ENCODE measurements at places on chromosomes 11 and 22.

DNA sequence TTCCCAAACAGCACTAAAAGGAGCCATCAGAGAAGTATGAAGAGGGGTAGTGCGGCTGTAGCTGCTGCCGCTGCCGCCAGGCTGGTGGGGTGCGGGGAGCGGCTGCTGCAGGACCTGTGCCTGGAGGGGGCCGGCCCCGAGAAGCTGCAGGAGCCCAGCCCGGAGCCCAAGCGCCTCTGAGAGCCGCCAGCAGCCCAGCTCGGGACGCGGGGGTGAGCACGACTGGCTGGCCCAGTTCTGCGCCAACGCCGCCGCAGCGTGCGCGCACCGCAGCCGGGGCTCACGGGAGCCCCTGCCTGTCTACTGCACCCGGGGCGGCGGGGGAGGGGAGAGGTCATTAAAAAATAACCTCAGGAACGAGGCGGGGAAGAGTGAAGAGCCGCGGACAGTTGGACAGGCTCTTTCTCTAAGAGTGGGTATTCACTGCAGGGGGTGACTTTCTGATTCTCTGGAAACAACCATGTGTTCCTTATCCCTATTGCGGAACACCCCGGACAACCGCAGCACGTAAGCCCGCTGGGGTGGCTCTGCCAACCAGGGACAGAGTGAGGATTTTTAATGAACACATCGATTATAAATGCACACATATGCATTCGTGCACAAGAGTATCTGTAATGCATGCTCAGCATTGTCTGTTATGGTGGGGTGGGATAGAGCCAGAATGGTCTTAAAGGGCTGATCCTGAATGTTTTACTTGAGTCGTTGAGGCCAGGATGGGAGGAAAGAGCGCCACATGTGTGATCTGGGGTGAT lies 453 bp downstream of the GAS2 start:
- DNase-seq: no peak

GRCh38 chr11:73374151-73374550 lies 2.0 kb upstream of the RELT start:
- DNase-seq: no peak

GRCh38 chr11:74604311-74604710 lies 11.9 kb downstream of the POLD3 start:
- DNase-seq: no peak

DNA sequence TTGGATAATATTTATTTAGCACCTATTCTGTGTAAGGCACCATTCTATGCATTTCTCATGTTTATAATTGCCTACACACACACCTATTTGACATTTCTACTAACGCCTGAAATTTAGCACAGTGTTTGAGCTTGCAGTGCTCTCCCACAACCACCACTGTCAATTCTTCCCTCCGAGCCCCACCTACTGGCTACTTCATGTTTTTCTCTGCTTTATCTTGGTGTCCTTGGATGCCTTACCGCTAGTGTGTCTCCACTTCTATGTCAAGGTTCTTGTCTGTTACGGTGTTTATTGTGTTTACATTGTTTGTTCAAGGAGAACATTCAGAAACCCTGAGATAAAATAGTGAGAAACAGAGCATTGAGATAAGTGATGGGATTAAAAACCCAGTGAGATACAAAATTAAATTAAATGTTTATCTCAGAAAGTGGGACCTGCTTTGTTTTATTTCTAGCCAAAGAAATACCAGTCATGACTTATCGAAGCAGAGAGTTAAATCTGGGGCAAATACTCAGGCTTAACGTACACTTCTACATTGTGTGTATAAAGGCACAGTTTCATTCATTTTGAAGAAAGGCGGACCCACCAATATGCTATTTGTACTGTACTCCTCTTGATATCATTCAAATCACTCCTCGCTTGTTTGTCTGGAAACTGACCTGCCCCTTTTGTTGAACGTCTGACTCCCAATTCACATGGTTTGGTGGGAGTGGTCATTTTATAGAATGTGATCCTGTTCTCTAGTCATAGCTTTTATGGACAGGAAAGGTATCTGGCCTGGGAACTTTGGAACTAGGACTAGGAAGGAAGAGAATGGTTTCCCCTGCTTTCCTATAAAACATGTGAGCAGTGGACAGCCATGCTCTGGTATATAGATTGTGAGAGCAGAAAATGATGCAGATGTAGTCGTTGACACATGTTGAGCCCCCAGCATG lies 39.2 kb upstream of the SLC36A4 start:
- DNase-seq: no peak

DNA sequence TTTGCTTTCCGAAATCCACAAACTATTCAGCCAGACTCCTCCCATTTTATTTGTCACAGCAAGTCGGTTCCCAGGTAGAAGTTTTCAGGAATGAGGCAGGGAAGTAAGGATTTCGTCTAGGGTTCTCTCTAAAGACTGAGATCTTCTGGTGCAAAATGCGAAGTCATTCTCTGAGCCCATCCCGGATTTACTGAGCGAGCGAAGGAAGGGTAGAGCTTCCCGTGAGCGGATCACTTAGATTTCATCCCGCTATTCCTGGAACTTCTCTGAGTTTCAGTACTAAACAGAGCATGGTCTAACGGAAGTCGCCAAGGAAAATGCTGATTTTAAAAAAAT lies 3.1 kb upstream of the CALCA start:
- DNase-seq: no peak

GRCh38 chr11:71182791-71183677 lies 69.3 kb downstream of the SHANK2 start:
- no peak for DNase-seq

GRCh38 chr11:95891423-95892170 lies 32.3 kb downstream of the MTMR2 start:
- DNase-seq: no peak

GRCh38 chr11:112620621-112621394 lies 340.4 kb upstream of the NCAM1 start:
- DNase-seq: no peak

- DNase-seq: peak; percentile 75
These were observed 59.1 kb upstream of the SCUBE2 start for GRCh38 chr11:9150501-9150900.

DNA sequence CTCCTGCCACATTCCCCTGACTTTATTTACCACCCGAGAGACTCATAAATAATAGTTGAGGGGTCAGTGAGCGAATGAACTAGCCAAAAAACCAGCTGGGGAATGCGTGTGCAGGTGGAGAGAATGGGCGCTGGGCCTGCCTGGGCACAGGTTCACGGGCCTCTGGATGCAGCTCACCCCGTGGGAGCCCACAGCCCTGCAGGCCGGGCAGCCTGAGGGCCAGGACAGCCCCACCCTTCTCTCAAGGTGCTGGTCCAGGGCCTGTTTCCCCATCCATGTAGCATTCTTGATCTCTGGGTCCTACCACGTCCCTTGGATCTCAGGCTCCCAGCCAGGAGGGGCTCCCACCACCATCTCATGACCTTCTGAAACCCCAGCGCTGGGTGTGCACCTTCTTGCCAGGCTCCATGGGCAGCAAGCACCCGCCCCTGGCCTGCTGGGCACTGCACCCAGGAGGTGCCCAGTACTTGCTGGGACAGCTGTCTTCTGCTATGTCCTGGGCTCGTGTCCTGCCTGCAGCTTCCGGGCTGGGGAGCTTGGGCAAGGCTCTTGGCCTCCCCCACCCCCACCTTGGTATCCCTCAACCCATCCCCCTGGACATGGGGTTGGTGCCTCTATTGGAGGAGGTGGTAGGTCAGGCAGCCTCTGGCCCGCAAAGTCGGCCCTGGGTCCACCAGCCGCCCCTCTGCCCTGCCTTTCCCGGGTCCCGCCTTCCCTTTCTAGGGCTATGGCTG lies 43.1 kb upstream of the CCDC188 start:
- DNase-seq: no peak

GRCh38 chr11:27319072-27319471 lies 43.9 kb downstream of the CCDC34 start:
- DNase-seq: no peak

DNA sequence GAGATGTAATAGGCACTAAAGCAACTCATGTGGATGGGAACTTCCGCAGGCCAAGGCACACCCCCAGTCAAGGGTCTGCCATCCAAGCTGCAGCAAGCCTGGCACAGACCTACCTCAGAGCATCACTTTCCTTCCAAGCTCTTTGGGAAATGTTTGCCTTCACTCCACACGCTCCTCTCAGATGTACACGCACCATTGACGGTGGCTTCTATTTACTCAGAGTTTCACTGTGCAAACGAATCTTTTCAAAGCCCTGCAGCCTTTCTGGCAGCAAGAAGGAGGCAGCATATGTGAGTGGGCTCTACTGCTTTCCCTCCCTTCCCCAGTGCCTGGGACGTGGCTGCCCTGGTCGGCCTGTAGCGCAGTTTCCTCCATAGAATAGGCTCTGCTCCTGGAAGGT lies 60.9 kb upstream of the USP47 start:
- DNase-seq: no peak

GRCh38 chr11:20634044-20634443 lies 34.6 kb downstream of the SLC6A5 start:
- no peak for DNase-seq

DNA sequence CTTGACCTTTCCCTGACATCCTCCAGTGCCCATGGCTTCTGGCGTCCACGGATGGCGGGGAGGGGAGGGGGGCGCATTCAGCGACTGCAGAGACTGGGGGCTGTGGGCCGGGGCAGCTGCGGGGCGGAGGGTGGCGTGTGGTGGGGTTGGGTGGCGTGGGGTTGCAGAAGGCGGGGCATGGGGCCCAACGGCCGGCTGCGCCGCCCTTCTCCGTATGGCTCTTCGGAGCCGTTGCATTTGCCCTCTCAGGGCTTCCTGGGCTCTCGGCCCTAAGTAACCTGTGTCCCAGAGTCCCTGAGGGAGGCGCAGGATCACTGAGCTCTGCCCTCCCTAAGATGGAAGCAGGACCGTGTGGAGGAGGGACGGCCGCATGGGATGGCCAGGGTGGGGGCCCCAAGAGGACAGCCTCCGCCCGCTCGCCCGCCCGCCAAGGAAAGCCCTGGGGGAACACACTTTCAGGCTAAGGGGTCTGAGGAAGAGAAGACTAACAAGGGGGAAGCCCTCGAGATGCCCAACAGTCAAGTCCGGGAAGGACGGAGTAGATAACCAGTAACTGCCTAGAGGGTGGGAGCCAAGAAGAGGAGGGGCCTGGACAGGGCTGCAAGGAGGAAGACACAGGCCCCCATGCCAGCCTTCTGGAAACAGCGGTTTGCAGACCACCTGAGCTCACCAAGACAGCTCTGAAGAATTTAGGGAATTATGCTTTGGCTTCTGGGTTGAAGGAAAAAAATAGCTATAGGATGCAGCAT lies 9.2 kb upstream of the AIFM3 start:
- no peak for DNase-seq

DNA sequence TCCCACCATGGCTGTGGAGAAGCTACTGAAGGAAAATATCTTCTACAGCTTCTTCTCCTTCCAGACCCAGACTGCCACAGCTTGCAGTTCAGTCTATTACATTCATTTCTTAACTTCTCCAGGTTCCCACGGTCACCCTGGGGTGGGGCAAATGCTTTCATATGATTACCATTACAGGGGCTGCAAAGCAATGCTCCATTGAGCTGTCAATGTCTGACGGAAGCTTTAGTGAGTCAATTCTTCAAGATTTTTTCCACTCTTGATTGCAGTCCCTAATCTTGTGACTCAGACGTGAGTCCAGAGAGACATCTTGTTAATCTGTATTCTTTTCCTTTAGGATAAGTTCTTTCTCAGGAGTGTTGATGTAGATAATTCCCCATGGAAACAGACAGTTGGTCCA lies 233.4 kb upstream of the DDI1 start:
- DNase-seq: no peak

GRCh38 chr11:88179141-88179540 lies 3.9 kb upstream of the RAB38 start:
- DNase-seq: no peak

DNA sequence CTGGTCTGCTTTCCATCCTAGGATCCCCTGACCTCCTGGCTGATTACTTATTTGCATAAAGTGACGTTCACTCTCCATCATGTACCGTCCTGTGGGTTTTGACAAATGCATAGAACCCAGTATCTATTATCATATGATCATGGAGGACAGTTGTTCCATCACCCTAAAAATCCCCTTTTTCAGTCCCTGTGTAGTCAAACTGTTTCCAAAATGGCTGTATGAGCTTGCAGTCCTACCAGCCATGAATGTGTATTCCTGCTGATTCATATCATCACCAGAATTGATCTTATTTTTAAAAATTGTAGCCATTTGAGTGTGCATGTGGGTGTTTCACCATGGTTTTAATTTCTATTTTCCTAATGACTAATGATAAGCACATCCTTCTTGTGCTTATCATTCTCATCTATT lies 108.8 kb downstream of the MPPED1 start:
- no peak for DNase-seq

GRCh38 chr11:121538054-121538453 lies 85.3 kb upstream of the SORL1-AS1 start:
- DNase-seq: no peak

- DNase-seq: no peak
These were observed 66.4 kb upstream of the ADA2 start for GRCh38 chr22:17285656-17286055.

GRCh38 chr22:35978889-35979288 lies 49.7 kb downstream of the RBFOX2 start:
- no peak for DNase-seq

DNA sequence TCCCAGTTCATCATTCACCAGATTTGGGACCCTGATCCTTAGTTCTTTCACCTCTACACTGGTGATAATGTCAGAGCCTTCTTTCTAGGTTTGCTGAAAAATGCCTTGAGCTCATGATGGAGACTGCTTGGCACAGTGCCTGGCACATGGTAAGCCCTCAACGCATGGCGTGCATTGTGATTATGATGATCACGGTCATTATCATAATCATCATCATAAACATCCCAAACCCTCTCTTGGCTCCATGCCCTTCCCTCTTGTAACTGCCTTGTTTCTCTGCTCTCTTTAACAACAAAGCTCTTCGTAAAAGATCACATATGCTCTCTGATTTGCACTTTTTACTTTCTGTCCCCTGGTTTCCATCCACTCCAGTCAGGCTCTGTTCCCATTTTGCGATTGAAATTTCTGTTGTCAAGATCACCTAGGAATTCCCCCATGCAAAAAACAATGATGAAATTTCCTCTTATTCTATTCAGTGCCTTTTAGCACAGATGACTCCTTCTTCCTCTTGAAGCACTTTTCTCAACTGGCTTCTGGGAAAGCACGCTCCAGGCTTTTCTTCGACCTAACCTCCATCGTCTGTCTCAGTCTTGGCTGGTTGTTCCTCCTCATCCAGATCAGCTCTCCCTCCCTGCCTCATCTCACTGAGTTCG lies 479.1 kb downstream of the OPCML start:
- DNase-seq: no peak

DNA sequence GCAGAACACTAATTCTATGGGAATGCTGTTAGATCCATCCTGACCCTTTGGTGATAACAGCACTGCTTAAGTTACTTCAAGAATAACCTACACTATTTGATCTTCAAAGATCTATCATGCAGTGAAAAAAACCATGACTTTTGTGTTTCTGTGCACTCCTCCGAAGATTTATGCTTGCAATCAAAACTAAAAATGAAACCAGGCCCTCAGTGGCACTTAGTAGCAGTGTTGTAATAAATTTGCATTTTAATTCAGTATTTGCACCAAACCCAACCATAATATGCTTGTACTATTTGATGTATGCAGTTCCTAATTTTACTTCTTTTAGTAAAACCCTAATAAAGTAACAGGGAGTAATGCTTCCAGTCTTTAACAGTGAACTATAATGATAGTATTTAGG lies 130.7 kb downstream of the SOX6 start:
- DNase-seq: no peak

- DNase-seq: no peak
These were observed 100.3 kb upstream of the AKIP1 start for GRCh38 chr11:8810540-8811301.

Data from glomerular endothelial cell (primary cell).